ENCODE measurements at places on chromosomes 3 and 15.

- peak; percentile 75 for DNase-seq
These were observed 34.8 kb downstream of the MCF2L2 start for GRCh38 chr3:183393625-183394024.

GRCh38 chr3:127157171-127157828 lies 35.6 kb upstream of the PRR23E start:
- DNase-seq: no peak

DNA sequence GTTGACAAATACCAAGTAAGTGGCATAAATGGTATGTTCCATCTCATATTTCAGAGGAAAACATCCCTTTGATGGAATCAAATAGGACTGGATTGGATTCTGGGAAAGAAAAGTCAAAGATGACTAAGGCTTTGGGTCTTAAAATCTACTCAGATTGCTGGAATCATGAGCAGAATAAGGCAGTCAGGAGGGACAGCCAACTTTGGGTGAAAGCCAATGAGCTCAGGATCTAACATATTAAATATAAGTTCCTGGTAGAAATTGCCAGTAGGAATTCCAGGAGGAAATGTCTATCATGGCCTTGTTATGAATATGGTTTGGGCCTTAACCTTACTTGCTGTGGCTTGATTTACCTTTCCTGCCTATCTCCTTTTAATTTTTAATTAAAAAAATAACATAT lies 55.3 kb downstream of the ISL2 start:
- DNase-seq: no peak

DNA sequence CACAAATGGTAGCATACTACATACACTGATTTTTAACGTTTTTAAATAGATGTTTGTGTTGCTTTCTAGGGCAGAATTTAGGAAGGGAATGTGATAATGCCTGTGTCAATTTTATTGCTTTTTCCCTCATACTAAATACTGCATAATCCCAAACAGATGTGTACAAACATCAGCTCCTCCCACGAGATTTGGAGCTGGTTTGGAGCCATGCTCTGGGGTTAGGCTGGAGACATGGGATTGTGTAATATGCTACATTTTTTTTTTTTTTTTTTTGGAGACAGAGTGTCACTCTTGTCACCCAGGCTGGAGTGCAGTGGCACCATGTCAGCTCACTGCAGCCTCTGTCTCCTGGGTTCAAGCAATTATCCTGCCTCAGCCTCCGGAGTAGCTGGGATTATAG lies 80.1 kb downstream of the EBLN2 start:
- DNase-seq: no peak

- no peak for DNase-seq
These were observed 216.5 kb downstream of the BBX start for GRCh38 chr3:107739227-107739626.

DNA sequence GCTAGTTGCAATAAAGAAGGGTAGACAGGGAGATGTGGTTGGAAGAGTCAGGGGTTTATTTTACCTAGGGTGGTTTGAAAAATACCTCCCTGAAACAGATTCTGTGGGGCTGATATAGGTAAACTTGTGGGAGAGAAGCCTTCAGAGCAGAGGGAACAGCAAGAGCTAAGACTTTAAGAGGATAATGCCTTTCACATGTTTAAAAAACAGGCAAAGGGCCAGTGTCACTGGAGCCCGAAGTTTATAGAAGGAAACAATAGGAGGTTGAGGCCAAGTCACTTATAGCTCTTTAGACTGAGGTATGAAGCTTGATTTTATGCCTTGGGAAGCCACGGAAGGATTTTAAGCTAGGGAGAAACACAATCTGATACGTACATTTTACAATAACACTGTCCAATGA lies 448.7 kb downstream of the TAFA4 start:
- no peak for DNase-seq

- DNase-seq: no peak
These were observed 18.3 kb upstream of the EHD4 start for GRCh38 chr15:41990691-41991090.

- DNase-seq: no peak
These were observed 1.6 kb upstream of the CLDN11 start for GRCh38 chr3:170417090-170417489.

DNA sequence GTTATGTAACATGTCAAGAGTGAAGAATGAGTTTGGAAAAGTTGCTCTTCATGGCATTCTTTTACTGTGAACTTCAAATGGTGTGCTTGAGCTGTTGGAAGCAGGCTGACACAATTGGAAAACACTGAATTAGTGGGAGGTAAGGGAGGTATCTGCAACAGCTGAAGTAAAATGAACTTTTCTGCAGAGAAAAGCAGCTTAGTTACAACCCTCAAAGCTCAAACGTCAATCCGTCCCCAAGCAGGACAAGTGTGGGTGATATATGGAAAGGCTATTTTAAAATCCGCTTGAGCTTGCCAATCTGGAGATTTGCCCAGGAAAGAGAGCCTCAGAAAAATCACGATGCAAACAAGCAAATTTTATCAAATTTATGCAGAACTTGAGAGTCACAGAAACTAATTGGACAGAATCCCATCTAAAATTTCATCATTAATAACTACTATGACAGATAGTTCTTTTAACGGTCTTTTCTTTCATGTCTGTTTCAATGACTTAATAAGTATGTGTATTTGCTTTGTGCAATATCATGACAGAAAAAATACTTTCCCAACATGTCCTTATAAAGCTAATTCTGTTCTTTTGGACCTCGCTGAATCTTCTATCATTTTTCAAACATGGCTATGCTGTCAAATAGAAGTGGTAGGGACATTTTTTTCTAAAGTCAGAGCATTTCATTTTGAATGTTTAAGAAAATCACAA lies 266.6 kb upstream of the SLITRK3 start:
- no peak for DNase-seq

DNA sequence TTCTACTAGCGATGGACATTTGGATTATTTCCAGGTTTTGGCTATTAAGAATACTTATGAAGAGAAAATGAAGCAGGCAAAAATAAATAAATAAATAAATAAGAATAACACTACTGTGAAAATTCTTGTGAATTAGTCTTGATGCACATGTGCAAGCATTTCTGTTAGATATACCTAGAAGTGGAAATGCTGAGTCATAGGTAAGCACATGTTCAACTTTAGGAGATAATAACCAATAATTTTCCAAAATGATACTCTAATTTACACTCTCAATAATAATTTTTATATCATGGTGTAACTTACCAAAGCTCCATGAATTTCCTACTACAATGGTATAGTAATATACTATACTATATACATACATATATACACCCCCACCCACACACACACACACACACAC lies 23.4 kb downstream of the EMC4 start:
- no peak for DNase-seq

GRCh38 chr3:27728195-27729087 lies 6.3 kb upstream of the EOMES start:
- DNase-seq: peak; percentile 48

DNA sequence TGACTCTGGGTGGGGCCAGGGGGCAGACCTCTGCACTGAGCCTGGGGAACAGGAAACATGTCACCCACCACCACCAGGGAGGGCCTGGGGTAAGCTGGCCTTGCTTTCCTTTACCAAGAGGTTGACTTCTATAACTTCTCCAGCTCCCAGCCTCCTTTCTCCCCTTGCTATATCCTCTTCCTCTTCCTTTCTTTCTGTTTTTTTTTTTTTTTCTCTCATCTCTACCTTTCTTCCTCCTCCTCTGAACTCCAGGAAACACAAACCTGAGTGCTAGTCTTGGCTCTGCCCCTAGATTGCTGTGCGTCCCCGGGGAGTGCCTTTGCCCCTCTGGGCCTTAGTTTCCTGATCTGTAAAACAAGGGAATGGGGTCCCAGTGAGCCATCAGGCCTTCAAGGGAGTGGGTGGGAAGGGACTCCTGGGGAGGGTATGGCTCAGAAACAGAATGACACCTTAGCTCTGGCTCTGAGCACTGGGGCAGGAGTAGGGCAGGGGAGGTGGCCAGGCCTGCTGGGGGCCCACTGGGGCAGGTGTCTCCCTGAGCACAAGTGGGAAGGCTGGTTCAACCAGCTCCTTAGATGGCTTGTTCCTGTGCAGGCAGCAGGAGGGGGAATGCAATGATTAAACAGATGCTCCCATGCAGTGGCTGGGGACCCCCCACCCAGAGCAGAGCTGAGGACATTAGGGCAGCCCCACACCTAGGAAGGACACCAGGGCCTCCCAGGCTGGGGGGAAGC lies 4.3 kb downstream of the SNX33 start:
- no peak for DNase-seq

Data from SK-N-SH (cell line).